IMR-90 (cell line): ENCODE measurements at places on chromosomes 12 and 14.

DNA sequence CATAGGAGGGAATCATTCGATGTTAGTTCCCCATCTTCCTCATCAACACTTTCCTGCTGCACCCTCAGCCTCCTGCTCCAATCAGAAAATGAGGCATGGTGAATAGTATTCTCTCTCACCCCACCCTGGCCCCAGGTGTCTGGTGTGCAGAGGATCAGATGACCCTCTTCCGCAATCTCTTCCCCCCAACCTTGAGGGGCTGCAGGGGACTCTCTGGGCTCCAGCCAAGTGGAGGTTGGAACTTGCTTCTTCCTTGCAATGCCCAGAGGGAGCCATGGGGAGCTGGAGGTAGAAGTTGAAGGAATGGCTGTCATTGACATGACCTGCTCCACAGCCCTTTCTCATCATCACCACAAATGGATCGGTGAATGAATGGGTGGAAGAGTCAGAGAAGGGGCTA is 20.2 kb upstream of the ESRRB start:
- no peak for DNase-seq

- no peak for DNase-seq
Observed at GRCh38 chr14:72906879-72907278, 13.0 kb upstream of the DPF3 start.

- DNase-seq: no peak
Observed at GRCh38 chr12:84689638-84690037, 223.0 kb downstream of the SLC6A15 start.

DNA sequence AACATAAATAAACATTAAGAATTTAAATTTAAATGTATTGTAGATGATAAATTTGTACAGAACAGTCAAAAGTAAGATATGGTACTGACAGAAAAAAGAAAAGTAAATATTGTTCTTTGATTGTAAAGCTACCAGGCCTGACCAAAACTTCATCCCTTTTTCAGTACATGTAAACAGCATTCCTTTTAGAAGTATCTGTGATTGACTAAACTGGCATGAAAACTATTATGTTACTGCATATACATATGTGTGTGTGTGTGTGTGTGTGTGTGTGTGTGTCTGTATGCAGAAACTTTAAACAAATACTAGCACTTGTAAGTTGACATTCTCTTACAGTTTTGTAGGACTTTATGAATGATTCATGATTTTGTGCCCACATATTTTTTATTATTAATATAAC is 270.9 kb downstream of the C12orf50 start:
- DNase-seq: peak; percentile 50

DNA sequence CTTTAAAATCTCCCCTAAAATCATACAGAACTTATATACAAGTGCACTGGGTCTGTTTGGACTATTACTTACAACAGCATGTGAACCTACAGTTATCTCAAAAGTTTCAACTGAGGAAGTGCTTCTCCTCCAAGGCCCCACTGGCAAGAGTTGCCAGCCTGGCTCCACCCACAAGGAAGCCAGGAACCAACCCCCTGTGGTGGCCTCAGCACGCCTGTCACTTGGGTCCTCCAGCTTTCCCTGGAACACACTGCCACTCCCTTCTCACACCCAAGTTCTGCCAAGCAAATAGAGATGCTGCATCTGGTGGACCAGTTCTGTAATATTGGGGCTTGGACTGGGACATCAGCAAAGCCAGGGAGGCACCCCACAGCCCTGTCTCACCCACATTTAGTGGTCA is 115.4 kb downstream of the GCH1 start:
- DNase-seq: no peak
